ENCODE measurements at places on chromosomes 1 and 21. TPM values are rescaled to one million over a fixed set of nuclear protein-coding genes. Genes with fewer than 3 reads are reported as not detected.

LRRIQ3 gene
- 2.0 TPM for total RNA-seq

OR2L2 gene
- 0.11 TPM for total RNA-seq

LCE1F gene
- not detected for total RNA-seq

GBP6 gene
- total RNA-seq = 1.6 TPM

CDC7 gene
- total RNA-seq = 26.1 TPM

DPYD gene
- 84.3 TPM for total RNA-seq

RAB4A gene
- 33.5 TPM for total RNA-seq

- no peak for DNase-seq
Observed at GRCh38 chr1:180003026-180003695, 48.6 kb downstream of the CEP350 start.

GRCh38 chr1:167171286-167171929 lies 49.3 kb upstream of the POU2F1 start:
- no peak for DNase-seq

- no peak for DNase-seq
Observed at GRCh38 chr1:1334835-1335234, 3.8 kb downstream of the TAS1R3 start.

GRCh38 chr21:14383596-14384180 lies 742 bp upstream of the HSPA13 start:
- no peak for DNase-seq

DNA sequence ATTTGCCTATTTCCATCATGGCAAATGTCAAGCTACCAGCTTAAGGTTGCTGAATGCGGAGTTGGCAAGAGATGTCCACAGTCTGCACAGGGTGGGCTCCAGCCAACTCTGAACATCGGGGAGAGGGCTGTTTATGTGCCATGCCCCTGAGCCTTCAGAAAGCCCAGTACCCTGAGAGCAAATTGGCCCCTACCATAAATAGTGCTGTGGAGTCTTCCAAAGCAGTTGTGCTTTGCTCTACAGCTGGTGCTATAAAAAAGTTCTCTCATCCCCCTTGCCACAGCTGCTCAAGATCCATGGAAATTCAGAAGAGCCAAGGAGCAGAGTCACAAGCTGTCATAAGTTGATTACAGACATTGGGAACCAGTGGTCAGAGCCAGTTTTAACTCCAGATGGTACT lies 85.6 kb upstream of the CLDN14 start:
- DNase-seq = no peak

GRCh38 chr1:94602316-94602715 lies 60.8 kb upstream of the F3 start:
- no peak for DNase-seq

DNA sequence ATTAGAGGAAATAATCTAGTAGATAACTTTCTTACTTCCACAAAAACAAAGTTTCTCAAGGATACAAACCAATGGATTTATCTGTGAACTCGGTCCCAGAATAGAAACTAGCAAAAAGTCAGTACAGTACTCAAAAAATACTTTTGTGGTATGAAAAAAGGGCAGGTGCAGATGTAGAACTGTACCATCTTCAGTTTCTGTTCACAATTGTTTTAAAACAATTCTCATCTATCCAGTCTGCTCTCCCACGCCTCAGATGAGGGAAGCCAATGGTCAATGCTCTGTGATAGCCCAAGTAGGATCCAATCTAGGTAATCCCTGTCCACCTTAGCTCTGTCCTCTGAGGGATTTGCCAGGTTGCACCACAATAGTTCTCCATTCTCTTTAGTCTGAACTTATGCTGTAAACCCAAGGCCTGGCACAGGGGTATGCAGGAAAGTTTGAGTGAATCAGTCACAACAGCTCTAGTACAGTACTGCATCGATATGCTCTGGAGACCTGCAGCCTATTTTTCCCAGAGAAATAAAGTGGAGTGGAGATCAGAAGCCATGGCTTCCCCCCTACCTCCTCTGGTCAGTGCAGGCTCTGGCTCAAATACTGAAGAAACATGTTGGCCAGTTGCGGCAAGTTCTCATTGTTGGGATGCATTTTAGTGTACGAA lies 1.4 kb downstream of the KTI12 start:
- no peak for DNase-seq

DNA sequence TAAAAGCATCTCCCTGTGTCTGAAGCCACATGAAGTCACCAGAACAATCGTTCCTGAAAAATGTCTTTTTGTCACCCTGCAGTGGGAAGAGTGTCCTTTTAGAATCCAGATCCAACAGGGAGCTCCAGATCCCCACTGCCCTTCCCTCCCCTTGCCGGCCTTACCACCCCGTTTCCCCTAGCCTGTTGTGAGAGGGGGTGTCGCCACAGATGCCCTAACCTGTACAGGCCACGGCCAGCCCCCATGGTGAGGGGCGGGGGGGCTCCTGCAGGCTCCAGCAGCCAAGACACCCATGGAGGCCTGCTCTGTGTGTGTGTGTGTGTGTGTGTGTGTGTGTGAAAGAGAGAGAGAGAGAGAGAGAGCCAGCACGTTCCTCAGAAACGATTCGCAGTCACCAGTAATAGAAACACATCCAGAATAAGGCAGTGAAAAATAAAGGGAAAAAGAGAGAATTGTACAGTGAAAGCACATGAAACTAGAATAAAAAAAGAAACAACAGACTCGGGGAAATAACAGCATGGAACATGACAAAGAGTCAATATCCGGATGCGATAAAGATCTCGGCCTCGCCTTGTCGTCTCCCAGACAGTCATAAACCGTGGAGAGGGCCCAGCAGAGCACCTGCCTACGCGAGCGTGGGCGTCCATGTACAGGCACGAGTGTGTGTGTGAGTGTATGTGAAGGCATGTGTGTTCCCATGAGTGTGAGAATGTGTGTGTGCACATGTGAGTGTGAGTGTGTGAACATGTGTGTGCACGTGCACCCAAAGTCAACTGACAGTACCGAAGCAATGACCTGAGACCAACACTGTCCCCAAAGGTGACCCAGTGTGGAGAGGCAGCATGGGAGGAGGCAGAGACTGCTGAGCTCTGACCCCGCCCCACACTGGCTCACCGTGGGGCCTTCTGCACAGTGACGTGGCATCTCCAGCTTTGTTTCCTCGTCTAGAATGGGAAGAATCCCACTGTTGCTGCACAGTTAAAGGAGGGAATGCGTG lies 303.8 kb downstream of the NPHP4 start:
- DNase-seq = peak; percentile 37

- DNase-seq = no peak
Observed at GRCh38 chr1:93525431-93525830, 77.5 kb downstream of the FNBP1L start.

DNA sequence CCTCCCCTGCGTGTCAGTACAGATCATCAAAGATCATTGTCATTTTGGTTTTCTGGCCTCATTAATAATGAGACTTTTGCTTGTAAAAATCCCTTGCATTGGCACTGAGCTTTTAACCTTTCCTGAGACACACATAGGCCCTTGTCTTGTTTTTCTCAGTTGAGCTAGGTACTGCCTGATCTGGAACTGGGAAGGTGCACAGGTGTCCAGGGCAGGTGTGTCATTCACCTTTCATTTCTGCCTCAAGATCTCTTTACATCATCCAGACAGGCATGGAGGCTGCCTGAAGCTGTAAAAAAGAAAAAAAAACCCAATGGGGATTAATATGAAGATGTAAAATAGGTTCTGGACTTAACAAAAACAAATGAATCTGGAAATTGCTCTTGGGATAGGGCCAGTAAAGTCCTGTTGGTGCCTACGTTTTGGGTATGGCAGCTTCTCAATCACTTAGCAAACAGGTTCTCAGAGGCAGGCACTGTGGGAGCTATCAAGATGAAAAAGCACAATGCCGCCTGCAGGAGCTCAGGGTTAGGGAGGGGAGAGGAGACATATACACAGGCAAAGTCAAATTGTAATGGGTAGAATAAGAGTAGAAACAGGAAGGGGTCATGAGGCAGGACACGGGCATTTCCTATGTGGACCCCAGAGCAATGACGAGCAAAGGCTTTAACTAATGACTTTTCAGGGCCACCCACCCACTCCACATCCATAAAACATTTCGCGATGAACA lies 1.0 kb upstream of the KCNC4 start:
- DNase-seq = no peak

DNA sequence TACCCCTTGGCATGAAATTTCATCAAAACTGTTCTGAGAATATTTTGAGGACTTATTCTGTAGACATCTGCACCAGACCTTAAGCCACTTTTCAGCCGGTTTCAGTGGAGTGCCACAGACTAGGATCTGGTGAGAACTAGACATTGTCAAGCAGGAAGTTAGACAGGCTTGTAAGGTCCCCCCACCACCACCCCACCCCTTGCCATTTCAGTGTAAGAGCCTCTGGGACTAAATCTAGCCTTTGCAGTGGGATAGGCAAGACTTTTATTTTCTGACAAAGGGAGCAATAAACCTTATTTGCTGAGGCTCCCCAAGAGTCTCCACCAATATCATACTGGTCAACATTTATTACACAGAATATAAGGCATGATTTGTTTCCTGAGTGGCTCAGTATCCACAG lies 77.9 kb upstream of the EXO1 start:
- DNase-seq = no peak

DNA sequence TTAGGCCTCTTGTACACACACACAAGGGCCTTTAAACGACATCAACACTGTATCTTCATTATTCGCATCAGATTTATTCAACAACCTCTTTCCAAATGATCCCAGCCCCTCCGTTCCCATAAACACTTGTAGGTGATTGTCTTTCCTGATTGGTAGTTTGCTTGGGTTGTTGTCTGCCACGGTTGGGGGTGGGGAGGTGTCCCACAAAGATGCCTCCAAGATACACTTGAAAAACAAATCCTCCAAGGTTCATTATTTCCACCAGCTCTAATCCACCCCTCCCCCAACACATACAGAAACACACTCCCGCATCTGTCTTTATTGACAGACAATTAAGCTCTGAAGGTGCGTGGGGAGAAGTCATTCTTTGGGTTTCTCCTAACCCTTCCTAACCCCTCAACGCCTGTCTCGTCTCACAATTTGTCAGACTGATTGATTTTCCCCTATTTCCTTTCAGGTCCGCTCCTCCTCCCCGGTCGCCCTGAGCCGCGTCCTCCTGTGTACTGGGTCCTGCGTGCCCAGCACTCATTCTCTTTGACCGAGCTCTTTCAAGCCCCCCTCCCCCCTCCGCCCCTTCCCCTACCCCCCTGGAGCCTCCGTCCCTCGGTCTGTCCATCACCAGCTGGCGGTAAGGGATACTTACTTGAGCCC lies 1.4 kb downstream of the WDR26 start:
- no peak for DNase-seq

DNA sequence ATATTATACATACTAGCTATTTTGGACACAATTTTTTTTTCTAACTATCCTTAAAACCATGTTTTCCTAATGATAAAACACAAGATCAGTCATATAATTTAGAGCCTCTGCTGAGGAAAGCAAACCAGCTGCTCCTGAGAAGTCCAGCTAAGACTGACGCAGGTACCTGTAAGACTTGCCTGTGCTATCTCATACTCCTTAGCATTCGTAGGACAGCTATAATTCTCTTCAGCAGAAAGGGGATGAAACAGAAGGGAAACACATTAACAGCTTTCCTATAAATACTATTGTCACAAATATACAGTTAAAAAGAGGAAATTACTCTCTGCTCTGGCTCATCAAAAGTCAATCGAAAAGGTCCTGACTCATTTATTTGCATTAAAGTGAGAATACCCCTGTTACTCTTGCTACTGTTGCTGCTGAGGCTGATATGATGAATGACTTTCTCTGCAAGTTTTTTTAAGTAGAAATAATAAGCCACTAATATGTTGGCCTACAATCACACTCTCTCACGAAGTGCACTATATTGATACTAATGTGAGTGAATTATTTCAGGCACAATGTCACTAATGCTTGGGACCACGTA lies 757.1 kb downstream of the KCNT2 start:
- no peak for DNase-seq

GRCh38 chr1:5943343-5944124 lies 48.7 kb downstream of the NPHP4 start:
- DNase-seq = no peak

- DNase-seq = no peak
Observed at GRCh38 chr1:231161667-231162296, at the start of gene TRIM67. Gene TRIM67, plus strand, starts transcription at chr1:231162058. Its CDS starts 912 bp downstream, at chr1:231162970.

DNA sequence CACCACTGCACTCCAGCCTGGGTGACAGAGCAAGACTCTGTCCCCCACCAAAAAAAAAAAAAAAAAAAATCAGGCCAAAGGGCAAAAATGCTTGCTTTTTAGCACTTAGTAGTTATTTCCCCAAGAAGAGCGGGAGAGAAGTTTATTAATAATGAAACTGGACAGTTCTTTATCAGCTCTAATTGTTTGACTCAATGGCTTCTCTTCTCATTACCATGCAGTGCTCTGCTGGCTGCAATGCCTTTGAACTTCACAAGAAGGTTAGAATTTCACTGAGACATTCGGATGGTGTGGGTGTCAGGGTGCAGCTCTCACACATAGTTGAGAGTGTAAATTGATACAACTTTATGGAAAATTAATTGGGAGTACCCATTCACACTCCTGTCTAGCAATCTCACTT lies 63.7 kb downstream of the EDARADD start:
- DNase-seq = no peak

GRCh38 chr1:42979896-42980800 lies 21.5 kb upstream of the SLC2A1 start:
- no peak for DNase-seq

DNA sequence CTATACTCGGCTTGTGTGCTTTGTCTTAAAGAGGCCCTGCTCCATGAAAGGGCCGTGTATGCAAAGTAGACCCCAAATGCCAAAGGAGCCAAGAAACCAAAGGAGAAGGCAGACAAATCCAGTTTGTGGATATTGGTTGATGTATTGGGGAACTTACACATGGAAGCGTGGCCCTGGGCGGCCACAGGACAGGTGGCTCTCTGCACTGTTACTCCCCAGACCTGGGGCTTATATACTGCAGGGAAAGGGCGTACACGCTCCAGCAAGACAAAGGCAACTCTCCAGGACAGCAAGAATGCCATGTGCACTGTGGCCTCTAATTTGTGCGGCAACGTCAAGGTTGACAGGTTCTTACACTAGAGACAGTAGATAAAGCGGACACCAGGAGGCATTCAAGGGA lies 24.8 kb downstream of the RSPH1 start:
- no peak for DNase-seq

- no peak for DNase-seq
Observed at GRCh38 chr1:169091480-169091941, 15.0 kb upstream of the ATP1B1 start.

- no peak for DNase-seq
Observed at GRCh38 chr1:98179151-98179773, 258.4 kb upstream of the DPYD start.

GRCh38 chr1:85137660-85138059 lies 63.2 kb downstream of the SYDE2 start:
- DNase-seq = no peak

GRCh38 chr1:96059736-96060135 lies 661.8 kb upstream of the PTBP2 start:
- no peak for DNase-seq
